ENCODE measurements at places on chromosomes 2 and 18.

- DNase-seq: peak; percentile 1
These were observed 43.3 kb upstream of the SERPINB2 start for GRCh38 chr18:63844254-63844653.

- DNase-seq: no peak
These were observed 66.1 kb downstream of the CIB4 start for GRCh38 chr2:26574900-26575560.

- no peak for DNase-seq
These were observed 515.0 kb downstream of the TMEM182 start for GRCh38 chr2:103276869-103277268.

GRCh38 chr18:3645384-3646156 is 195.6 kb downstream of the TGIF1 start:
- DNase-seq: no peak

- DNase-seq: no peak
These were observed 4.9 kb downstream of the TM4SF20 start for GRCh38 chr2:227374158-227374557.

DNA sequence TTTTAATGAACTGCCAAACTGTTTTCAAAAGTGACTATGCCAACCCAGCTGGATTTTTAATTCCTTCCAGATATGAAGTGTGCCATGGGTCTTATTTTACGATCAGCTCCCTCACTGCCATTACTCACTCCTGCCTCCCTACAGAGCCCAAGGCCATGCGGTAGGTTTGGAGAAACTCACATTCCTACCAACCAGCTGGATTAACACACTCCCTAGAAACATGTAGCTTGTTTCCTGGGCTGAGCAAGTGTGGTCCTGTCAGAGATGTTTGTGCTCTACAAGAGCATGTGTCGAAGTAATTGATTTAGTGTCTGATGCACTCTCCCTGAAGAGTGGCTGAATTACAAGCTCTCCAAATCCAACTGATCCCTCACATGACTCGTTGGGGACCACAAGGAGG is 82.5 kb downstream of the SPP2 start:
- DNase-seq: no peak

DNA sequence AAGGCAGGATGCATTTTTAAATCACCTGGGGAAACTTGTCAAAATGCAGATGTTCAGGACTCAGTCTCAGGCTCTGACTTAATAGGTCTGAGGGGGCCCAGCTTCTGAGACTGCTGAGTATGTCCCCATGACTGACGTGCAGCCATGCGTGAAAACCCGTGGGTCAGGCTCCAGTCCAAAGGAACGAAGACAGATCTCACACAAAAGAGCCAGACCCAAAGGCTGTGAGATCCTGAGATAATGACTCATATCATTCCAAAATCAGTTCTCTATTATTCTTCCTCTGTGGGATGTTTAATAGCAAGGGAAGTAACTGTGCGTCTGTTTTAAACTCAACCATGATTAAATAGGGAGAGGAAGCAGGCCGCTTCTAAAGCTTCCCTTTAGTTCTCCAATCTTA is 107.4 kb upstream of the ACAA2 start:
- no peak for DNase-seq

- no peak for DNase-seq
These were observed 210.5 kb downstream of the OTX1 start for GRCh38 chr2:63261137-63261621.

GRCh38 chr18:904218-905090 is at the start of gene ADCYAP1:
Gene ADCYAP1, plus strand, starts transcription at chr18:904871. Its CDS starts 516 bp downstream, at chr18:905387.
- DNase-seq: peak; percentile 7

GRCh38 chr18:9066817-9067306 is 35.6 kb upstream of the NDUFV2 start:
- DNase-seq: no peak

- DNase-seq: no peak
These were observed 125.0 kb downstream of the XRCC5 start for GRCh38 chr2:216234106-216234505.

DNA sequence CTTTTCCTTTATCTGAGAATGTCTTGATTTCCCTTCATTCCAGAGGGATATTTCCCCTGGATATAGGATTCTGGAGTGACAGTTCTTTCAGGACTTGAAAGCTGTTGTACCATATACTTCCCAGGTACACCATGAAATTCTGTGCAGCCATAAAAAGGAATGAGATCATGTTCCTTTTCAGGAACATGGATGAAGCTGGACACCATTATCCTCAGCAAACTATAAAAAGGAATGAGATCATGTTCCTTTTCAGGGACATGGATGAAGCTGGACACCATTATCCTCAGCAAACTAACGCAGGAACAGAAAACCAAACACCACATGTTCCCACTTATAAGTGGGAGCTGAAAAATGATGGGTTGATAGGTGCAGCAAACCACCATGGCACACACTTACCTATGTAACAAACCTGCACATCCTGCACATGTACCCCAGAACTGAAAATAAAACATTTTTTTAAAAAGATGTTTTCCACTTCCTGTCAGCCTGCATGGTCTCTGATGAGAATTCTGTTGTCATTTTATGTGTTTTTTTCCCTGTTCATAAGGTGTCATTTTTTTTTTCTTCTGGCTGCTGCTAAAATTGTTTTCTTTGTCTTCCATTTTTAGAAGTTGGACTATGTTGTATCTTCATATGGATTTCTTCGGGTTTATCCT is 133.3 kb downstream of the DNAH6 start:
- no peak for DNase-seq

- DNase-seq: no peak
These were observed 46.5 kb downstream of the ZAP70 start for GRCh38 chr2:97759727-97760407.

DNA sequence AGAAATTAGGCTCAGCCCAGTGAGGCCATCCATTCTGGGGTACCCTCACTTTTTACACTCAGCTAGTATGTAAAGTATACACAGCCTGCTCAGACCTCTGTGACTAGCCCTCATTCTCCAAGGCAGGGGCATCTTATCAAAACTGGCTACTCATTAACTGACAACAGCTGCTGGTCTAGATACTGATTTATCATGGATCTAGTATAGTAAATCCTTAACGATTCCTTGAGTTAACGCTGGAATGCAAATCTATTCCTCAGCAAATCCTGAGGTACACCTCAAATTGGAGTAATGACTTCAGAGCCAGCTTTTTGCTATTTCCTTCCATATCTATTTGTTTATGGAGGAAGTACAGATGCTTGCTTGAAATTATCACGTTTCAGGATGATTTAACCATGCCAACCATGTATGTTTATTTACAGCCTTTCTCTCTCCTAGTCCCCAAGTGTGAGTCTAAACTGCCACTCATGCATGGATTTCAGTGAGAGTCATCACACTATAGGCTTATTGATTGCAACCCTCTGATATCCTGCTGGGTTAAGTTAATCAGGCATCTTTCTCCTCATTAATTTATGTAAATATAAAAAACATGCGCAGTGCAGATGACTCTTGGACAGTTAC is 70.2 kb upstream of the DOK6 start:
- no peak for DNase-seq

DNA sequence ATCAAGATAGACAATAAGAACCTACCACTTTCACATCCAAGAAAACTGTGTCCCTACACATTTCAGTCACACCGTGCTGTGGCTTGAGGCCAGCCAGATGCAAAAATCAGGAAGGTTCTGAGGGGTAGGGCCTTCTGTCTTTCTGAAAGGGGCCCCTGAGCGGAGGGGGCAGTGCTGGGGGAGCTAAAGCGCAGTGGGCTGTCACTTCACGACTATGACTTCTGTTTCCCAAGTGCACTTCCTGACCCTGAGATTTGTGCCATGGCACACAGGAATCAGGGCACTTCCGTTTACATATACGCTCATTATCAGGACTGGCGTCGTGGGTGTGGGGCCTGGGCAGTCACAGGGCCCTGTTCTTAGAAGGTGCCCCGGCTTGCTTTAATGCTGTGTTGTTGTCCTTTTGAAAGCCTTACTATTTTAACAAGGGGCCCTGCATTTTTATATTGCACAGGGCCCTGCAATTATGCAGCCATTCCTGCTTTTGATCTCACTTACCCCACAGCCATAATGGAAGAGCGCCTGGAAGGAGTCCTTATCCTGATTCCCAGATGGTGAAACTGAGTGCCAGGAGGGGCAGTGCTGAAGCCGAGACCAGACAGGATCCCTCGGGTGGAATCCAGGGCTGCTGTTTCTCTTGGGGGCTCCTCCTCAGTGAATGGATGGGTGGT is 620 bp downstream of the NGEF start:
- no peak for DNase-seq

DNA sequence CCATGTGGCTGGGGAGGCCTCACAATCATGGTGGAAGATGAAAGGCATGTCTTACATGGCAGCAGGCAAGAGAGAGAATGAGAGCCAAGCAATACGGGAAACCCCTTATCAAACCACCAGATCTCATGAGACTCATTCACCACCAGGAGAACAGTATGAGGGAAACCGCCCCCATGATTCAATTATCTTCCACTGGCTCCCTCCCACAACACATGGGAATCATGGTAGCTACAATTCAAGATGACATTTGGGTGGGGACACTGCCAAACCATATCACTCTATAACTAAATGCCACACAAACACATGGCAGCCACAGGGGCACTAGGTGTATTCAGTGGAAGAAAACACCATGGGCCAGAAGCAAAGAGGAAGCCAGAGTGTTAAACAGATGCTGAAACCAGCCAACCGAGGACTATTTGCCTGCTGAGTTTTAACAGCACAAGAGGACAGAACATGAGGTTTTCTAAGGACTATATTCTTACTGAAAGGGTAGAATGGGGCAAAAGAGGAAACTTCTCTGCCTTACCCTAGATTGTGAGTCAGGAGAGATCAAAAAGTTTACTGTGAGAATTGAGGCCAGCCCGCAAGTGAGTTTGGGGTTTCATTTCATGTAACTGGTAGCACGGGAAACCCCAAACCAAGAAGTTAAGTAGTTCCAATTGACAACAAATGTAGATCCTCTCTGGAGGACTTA is 49.2 kb downstream of the SIGLEC15 start:
- no peak for DNase-seq
